ENCODE measurements at places on chromosomes 4 and X.

DNA sequence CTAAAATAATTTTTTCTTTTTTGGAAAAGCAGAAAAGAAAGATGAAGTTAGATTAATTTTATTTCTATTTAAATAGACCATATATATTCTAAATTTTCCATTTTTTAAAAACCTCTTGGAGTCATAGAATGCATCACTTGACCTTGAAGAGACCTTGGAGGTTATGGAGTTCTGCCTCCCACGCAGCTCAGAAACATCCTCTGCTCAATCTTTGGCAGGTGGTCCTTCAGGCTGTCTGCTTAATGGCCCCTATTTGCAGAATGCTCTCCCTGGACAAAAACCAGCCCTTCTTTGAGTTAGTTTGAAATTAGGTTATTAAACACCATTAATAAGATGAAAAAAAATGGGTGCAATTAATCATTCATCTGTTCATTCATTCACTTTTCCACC, 194.1 kb upstream of the TLL1 start:
- DNase-seq: no peak

GRCh38 chr4:90184560-90184959, 57.4 kb downstream of the CCSER1 start:
- no peak for DNase-seq

- no peak for DNase-seq
These were observed 79.0 kb upstream of the EDA2R start for GRCh38 chrX:66717926-66718325.

GRCh38 chrX:9887659-9888297, 79.4 kb upstream of the CLDN34 start:
- DNase-seq: no peak

- no peak for DNase-seq
These were observed 127.4 kb downstream of the ZNF330 start for GRCh38 chr4:141348125-141348524.

GRCh38 chrX:37746218-37746941, 33.5 kb upstream of the CYBB start:
- DNase-seq: no peak

DNA sequence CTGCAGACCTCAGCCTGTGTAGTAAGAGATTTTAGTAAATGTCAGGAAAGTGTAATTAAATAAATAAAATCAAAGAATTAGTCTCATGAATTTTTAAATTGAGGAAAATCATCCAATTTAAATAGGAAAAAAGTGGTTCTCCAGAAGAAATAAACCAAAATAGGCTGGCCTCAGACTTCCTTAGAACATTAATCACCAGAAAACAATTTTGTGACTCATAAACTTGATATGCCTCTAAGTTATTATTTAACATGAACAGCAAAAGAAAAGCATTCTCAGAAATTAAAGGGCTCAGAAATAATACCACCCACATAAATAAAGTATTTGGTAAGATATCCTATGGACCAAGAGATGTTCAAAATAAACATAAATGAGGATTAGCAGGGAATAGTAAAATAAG, 14.3 kb downstream of the FAM47B start:
- DNase-seq: no peak

GRCh38 chr4:62528874-62529273, 1328.7 kb downstream of the ADGRL3 start:
- no peak for DNase-seq

- no peak for DNase-seq
These were observed 24.0 kb upstream of the XIAP start for GRCh38 chrX:123835661-123836371.

GRCh38 chr4:158808399-158808798, 39.6 kb downstream of the FNIP2 start:
- no peak for DNase-seq

GRCh38 chr4:26751004-26751403, 109.6 kb upstream of the STIM2 start:
- DNase-seq: no peak

DNA sequence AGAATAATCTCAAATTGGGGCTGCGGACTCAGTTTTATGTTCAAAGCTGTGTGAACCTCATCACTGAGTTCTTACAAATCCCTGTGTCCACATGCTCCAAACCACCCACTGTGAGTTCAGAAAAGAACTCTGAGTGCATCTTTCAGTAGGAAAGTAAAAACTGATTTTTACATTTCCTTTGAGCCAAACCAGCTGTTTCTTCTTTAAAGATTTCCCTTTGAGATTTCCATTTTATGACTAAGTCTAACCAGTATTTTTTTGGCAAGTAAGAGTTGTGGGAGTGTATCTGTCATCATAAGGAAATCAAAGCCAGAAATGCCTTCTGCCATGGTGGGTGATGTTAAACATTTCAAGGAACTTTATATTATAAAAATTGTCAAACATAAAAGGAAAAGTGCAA, 100.0 kb downstream of the TET2 start:
- no peak for DNase-seq

GRCh38 chrX:153829549-153829798, 870 bp downstream of the PDZD4 start:
- DNase-seq: peak; percentile 59

- DNase-seq: no peak
These were observed 423.1 kb downstream of the BCOR start for GRCh38 chrX:39674490-39675161.

- peak; percentile 21 for DNase-seq
These were observed 7.0 kb upstream of the NKX1-1 start for GRCh38 chr4:1413204-1413663.

DNA sequence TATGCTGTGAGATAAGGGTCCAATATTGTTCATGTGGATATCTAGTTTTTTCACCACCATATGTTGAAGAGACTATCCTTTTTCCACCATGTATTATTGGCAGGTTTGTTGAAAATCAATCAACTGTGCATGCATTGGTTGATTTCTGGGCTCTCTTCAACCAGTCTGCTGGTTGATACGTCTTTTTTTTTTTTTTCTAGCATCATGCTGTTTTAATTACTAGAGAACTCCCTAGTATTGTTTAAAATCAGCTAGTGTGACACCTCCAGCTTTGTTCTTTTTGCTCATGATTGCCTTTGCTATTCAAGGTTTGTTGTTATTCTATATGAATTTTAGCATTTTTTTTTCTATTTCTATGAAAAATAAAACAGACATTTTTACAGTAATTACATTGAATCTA, 123.9 kb downstream of the SLC7A11 start:
- no peak for DNase-seq

- no peak for DNase-seq
These were observed 256.2 kb downstream of the TRAM1L1 start for GRCh38 chr4:116829187-116829586.

GRCh38 chrX:152155766-152156310, 17.5 kb upstream of the MAGEA10 start:
- no peak for DNase-seq

DNA sequence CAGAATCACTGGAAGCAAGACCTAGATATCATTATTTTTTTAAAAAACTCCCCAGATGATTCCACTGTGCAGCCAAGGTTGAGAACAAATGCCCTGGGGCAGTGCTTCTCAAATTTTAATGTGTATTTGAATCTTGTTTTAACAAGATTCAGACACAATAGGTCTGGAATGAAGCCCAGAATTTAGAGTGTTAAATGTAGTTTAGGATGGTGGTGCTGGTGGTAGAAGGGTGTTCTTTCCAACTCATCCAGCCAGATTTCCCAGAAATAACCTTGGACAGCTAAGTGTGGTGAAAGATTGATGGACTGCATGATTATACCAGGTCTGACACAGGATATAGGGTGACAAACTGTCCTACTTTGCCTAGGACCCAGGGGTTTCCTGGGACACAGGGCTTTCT, 120.1 kb upstream of the MED14 start:
- DNase-seq: no peak

DNA sequence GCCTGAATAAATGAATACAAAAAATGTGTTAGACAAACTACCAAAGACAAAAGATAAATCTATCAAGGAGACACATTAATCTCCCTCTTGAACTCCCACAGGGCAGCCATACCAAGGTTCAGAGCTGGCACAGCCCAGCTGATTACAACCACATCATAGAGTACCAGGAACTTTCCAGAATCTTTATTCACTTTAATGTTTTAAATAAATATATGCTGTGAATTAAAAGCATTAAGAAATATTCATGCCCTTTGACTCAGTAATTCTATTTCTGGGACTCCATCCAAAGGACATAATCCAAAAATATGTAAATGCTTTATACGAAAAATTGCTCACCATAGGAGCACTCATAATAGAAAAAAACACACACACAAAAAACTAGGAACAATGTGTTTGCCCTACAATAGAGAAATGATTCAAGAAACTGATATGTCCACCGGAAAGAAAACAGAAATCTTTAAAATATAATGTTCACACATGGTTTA, 126.0 kb downstream of the LDB2 start:
- DNase-seq: no peak

- DNase-seq: no peak
These were observed 53.9 kb downstream of the IRF2 start for GRCh38 chr4:184420402-184420801.

- DNase-seq: no peak
These were observed 106.1 kb downstream of the PRDM5 start for GRCh38 chr4:120816296-120816965.

- DNase-seq: no peak
These were observed 111.7 kb downstream of the RNF150 start for GRCh38 chr4:141021397-141022110.

GRCh38 chr4:47498899-47499298, 13.8 kb downstream of the ATP10D start:
- DNase-seq: no peak

GRCh38 chrX:141278306-141278705, 36.0 kb upstream of the SPANXC start:
- peak; percentile 38 for DNase-seq

GRCh38 chr4:186820391-186820891, 96.8 kb upstream of the FAT1 start:
- peak; percentile 10 for DNase-seq

DNA sequence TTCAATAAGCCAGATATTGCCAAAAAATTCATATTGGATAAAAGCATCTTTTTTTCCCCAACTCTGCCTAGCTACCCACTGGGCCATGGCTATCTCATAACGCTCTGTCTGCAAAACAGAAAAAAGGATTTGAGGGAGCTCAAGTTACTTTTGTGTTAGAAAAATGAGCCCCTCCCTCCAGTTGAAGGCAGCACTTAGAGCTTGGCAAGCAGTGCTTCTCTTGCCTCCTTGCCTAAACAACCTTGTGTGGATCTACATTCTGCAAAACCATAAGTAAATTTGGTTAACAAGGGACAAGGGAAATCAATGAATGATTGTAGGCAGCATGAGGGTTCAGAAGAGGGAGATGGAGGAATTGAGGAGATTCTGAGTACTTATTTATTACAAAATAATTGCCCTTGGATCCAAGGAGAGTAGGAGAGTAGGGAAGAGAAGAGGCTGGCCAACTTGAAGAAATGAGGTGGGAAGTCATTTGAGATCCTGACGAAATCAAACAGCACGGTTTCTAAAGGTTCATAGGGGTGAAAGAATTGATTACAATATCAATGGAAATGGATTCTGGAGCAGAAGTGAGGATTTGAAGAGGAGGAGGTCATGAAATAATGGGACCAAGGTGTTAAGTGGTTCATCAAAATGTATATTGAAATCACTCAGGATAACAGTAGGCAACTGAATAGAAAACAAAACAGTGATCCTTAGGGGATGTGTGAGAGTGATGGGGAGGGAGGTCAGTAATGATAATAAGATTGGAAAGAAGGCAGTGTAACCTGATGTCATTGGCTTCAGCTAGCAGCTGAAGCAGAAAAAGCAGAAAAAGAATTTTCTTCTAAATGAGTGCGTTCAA, 434.8 kb upstream of the IGFBP7 start:
- no peak for DNase-seq

DNA sequence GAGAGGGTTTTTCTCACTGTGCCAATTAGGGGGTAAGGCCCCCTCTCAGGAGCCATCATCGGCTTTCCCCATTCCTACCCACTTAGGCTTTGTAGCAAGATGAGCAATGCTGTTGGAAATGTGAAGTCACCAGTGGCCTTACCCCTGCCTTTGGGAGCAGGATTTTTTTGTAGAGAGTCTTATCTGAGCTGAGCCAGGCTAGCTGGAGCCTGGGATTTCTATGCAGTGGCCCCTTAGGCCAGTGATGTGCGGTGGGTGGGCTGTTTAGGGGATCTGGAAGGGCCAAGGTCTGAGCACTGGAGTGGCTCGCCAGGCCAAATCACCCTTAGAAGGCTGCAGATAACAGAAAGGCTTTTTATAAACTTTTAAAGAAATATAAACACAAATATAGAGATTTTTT, 4.2 kb downstream of the CXorf65 start:
- peak; percentile 34 for DNase-seq

DNA sequence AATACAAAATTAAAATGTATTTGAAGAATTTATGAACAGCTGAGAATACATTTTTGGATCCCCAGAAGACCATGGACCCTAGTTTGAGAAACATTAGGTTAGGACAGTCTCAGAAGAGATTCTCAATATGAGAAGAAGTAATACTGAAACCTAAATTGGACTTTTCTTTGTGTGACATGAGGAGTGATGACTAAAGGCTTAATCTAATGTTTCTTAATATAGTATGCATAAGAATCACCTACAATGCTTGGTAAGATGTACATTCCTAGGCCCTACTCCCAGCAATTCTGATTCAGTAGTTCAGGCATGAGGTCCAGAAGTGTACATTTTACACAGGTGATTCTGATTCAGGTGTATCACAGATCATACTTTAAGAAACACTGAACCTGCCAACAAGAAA, 31.6 kb upstream of the HUWE1 start:
- no peak for DNase-seq

- peak; percentile 42 for DNase-seq
These were observed 39.5 kb downstream of the TMEM154 start for GRCh38 chr4:152640058-152640921.
